Osteoblast (primary cell): ENCODE measurements at places on chromosomes 6 and 20.

GRCh38 chr20:18728870-18729224 lies 84.7 kb upstream of the SCP2D1 start:
- no peak for DNase-seq

DNA sequence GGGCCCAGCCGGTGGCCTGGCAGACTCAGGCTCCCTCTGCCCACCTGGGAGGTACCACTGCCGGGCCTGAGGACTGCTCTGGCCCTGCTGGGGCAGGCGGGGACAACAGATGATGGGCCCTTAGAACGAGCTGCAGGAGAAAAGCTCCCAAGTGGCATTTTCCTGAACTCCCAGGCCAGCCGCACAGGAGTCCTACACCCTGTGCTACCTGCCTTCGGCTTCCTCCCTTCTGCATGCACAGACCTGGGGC lies 41.3 kb downstream of the DSTN start:
- peak; percentile 84 for DNase-seq

GRCh38 chr6:24274441-24275083 lies 83.3 kb downstream of the DCDC2 start:
- no peak for DNase-seq

- no peak for DNase-seq
Measured at GRCh38 chr6:13181393-13181792, 146.9 kb downstream of the TBC1D7 start.

DNA sequence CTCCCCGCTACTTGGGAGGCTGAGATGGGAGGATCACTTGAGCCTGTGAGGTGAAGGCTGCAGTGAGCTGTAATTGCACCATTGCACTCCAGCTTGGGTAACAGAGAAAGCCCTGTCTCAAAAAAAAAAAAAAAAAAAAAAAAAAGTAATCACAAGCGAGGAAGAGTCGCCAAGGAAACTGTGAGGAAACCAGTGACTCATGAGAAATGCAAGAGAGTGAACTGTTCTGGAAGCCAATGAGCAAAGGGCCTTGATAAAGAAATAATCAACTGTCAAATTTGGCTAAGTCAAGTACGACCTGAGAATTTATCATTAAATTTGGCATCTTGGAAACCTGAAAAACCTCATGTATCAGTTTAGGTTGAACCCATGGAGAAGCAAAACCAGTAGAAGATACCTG lies 16.1 kb upstream of the LAMP5 start:
- DNase-seq, result no peak

GRCh38 chr6:52964318-52964717 lies 30.8 kb downstream of the GSTA4 start:
- peak; percentile 49 for DNase-seq

- no peak for DNase-seq
Measured at GRCh38 chr6:117194978-117195377, 70.4 kb upstream of the VGLL2 start.

DNA sequence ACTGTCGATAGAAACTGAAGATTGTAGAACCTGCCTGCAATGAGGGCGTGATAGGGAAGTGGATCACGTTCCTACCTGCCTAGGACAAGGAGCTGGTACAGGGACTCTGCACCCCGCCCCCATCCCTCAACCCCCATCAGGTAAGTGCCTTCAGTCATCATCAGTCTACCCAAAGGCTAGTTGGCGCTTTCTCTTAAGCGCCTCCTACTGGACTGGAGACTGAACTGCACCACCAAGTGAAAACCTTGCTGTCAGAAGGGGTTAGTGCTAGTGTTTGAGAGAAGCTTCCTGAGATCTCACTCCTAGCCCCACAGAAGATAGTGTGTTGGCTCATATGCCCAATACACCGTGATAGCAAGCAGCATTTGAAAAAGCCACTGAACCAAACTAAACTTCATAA lies 706.5 kb upstream of the MAN1A1 start:
- no peak for DNase-seq

DNA sequence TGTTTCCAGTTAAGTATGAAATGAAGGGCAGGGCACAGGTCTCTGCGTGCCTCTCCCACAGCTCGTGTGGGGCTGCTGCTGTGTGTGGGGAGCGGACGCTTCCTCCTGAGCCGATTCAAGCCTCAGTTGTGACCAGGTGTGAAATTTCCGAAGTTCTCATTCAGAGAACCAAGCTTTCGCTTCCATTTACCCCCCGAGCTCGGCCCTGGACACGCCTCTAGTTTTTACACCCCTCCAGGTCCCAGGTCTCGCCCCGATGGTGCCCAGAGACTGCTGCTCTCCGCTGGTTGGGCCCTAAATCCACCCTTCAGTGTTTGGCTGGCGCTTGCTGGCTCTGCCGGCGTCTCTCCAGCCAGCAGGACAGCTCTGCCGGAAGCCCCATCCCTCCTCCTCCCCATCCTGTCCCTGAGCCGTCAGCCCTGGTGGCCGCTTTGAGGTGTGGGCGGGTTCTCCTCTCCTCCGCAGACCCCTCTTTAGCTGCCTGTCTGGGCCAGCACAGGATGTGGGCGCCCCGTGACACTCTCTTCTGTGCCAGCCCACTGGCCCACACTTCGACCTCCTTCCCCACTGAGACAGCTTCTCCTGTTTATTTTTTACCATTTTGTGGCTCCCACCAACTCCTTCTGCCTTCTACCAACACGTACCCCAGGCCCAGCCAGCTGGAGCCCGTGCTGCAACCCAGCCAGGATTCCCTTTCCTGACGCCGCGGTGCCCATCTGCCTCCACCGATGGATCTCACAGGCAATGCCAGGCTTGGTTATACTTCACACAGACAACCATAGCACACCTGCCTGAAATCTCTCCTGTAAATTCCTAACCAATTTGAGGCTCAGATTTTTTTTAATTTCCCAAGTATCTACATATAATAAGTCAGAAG lies 142.8 kb downstream of the DLL1 start:
- DNase-seq, result peak; percentile 55

- peak; percentile 10 for DNase-seq
Measured at GRCh38 chr6:53618219-53618618, 47.3 kb downstream of the KLHL31 start.

GRCh38 chr6:42278131-42278853 lies 60.6 kb upstream of the MRPS10 start:
- DNase-seq, result peak; percentile 49

GRCh38 chr6:23174781-23175361 lies 605.5 kb downstream of the HDGFL1 start:
- peak; percentile 72 for DNase-seq

- DNase-seq, result no peak
Measured at GRCh38 chr6:136719280-136720044, 72.8 kb downstream of the MAP3K5 start.

DNA sequence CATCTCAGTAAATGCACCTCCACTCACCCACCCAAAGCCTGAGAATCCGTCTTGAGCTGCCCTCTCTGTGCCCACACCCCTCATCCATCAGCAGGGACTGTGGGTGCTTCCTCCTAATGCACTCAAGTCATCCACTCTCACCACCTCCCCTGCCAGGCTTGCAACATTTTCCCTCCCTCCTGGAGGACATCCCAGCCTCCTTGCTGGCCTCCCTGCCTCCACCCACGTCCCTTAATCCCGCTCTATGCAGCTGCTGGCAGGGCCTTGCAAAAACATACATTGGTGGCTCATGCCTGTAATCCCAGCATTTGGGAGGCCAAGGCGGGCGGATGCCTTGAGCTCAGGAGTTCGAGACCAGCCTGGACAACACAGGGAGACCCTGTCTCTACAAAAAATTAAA lies 15.6 kb upstream of the SRC start:
- no peak for DNase-seq

DNA sequence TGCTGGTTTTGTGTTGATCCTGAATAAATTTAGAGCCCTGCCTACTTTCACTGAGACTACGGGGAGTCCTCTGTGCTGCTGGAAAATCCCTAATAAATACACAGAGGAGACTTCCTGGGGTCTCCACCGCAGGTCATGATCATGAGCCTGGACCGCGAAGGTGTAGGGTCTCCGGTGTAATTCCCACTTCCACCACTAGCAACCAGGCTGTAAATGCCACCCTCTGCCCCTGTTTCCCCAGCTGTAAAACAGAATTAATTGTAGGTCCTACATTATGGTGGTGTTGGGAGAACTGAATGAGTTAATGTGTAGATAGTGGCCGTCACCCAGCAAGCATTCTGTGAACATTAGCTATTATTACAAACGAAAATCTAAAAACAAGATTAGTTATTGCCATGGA lies 191.6 kb upstream of the THBS2 start:
- no peak for DNase-seq

DNA sequence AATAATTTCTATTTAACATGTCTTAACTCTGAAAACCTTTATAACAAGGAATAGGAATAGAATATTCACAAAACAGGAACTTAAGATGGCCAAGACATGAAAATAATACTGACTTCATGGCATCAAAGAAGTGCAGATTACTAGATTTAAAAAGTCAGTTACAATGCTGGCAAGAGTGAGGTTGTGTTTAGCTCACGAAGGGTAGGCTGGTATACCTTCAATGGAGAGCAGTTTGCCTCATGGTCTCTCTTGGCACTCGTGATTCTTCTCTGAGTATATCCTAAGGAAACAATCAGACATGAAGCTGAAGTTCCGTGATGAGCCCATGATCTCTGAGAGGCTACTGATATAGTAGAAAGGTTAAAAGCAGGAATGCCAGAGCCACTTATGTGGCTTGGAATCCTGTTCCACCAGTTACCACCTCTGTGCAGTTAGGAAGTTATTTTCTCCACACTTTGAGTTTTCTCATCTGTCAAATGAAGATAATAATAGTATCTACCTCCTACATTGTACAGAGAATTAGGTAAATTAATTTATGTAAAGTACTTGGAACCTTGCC lies 7.2 kb downstream of the NCOA7 start:
- DNase-seq, result no peak

GRCh38 chr20:37575884-37576283 lies 48.2 kb upstream of the BLCAP start:
- DNase-seq, result no peak

DNA sequence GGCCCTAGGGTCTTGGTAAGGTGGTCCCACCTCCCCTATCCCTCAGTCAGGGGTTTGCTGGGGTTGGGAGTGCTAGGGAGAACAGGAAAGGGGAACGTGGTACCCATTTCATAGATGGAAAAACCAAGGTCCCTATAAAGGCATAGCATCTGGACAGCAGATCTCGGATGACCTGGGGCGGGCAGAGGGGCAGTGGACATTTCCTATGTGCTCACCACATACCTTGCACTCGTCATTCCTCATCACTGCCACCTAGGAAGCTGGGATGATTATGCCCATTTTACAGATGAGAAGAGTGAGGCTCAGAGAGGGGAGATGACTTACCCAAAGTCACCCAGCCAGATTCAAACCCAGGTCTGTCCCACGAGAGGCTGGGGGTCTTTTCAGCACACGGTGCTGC lies 12.1 kb downstream of the MYLK2 start:
- DNase-seq, result peak; percentile 3

- no peak for DNase-seq
Measured at GRCh38 chr6:2659882-2660281, 90.8 kb downstream of the MYLK4 start.

DNA sequence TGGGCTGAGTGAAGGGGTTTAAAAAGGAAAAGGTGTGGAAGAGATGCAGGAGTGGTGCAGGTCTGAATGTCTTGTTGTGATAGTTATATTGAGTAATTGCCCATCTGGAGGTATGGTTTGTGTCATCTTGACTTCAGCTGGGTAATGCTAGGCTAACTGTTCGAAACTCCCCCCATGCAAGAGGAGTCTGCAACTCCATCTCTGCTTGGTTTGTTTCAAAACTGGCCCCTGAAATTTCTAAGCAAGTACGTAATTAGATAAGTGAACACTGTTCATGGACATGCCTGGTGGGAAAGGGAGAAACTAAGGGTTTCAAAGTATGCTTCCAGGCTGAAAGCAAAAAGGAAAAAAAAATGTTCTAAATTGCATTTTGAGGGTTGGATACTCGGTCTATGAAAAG lies 17.1 kb downstream of the TTK start:
- no peak for DNase-seq

DNA sequence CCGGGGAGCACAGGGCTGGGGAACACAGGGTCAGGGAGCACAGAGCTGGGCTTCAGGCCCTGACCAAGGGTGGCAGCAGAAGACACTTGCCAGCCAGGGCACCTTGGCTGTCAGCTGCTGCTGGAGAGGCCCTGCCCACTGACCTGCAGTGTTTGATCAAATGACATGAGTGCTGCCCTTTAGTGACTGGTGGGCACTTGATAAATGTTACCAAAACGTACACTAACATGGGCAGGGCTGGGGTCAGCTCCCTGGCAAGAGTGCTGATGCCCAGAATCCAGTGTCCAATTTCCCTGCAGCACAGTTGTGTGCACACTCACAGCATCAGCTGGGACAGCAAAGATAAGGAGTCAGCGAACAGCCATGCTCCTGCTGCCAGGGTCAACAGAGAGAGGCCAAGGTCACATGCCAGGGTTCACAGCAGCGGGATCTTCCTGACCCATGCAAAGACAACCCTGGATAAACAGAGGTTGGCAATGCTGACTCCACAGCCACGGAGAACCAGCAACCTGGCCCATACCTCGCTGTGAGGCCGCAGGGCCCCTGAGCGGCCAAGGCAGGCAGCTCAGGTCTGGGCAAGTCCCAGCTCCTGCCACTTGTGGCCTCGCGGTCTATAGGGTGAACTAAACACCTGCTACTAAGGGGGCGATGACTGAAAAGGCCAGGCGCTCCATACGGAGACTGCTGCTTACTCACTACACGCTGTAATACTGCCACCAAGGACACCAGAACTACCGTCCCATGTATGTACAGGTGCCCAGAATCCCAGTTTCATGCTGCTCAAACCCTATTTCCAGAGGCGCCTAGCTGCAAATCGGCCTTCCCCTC lies 46.3 kb downstream of the NINL start:
- DNase-seq, result no peak

DNA sequence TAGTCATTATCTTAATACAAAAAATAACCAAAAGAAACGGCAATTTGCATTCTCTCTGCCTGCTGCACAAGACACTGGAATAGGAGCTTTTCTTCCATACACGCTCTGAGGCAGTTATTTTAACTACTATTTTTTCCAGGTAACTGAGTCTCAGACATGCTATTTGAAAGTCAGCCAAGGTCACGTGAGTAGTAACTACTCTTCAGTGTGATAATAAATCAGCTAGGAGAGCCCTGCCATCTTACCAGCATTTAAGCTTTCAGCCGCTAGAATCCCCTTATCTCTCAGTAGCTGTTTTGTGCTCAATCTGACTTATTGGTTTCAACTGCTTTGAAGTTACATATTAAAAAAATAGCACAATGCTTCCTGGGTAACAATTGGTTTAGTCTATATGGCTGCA lies 84.5 kb downstream of the NRN1 start:
- no peak for DNase-seq

- no peak for DNase-seq
Measured at GRCh38 chr6:116447052-116447451, 14.1 kb upstream of the CALHM6 start.

- DNase-seq, result no peak
Measured at GRCh38 chr6:151431337-151431736, 20.6 kb downstream of the RMND1 start.

DNA sequence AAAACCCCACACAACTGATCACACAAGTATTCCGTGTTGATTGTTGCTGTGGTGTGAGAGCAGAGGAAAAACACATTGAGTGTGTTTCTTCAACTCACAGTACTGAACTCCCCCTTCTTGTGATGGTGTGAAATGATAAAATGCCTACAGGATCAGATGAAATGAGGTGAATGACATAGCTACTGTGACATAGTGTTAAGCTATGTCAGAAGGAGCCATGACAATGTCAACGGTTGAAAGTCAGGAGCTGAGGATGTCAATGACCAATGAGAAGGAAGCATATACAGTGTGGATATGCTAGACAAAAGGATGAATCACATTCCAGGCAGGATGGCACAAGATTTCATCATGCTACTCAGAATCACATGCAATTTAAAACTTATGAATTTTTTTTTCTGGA lies 38.8 kb downstream of the WASF1 start:
- no peak for DNase-seq

- no peak for DNase-seq
Measured at GRCh38 chr6:165920896-165921671, 246.6 kb downstream of the TBXT start.
